Omental fat pad (tissue), 4 donors: ENCODE measurements at places on chromosomes 5 and 9. TPM values are rescaled to one million over a fixed set of nuclear protein-coding genes. Genes with fewer than 3 reads are reported as not detected.

DNA sequence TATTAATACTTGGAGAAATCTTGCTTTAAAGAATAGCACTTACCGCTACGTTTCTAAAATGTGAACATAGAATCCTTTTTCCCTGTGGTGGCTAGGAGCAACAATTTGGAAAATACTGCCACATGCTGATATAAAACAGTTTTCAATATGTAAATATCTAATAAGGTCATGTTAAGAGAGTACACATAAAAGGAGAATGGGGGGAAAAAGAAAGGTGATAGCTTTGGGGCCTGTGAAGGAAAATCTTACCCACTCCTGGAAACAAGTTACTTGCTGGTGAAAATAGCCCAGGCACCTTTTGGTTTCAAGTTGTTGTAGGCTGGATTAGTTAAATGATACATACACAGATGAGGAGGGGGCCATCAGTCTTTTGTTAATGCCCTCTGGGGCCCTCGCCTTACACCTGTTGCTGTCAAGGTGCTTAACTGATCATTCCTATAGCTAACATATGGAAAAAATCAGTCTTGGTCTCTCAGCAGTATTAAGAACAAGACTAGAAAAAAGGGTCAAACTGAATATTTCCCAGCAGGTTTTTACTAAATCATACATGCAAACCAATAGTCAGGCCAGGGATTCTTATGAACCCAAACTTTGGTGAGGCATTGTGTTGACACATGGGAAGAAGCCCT is 24.1 kb downstream of the FYB1 start:
- DNase-seq: no peak

GRCh38 chr5:127555826-127556225 is 38.4 kb downstream of the PRRC1 start:
- DNase-seq: no peak

DNA sequence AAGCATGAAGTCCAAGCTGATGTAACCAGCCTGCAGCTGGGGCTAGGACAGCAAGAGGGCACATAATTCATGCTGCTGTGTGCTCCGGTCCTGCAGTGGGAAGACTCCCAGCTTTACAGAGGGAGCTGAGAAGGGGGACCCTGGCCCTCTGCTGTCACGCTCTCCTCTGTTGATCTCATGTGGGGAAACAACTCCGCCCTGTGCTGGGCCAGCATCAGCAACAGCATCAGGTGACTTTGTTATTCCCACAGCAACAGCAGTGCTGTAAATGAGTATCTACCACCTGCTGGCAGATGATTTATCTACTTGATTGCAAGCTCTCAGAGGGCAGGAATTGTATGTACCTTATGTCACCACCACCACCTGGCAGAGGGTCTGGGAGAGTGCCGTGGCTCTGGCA is 176.2 kb downstream of the COL23A1 start:
- no peak for DNase-seq

GRCh38 chr5:6568383-6568782 is 64.5 kb downstream of the NSUN2 start:
- DNase-seq: no peak

- no peak for DNase-seq
Observed at GRCh38 chr5:68730220-68730978, 363.4 kb upstream of the SLC30A5 start.

- DNase-seq: no peak
Observed at GRCh38 chr5:155616779-155617392, 603.3 kb downstream of the KIF4B start.

DNA sequence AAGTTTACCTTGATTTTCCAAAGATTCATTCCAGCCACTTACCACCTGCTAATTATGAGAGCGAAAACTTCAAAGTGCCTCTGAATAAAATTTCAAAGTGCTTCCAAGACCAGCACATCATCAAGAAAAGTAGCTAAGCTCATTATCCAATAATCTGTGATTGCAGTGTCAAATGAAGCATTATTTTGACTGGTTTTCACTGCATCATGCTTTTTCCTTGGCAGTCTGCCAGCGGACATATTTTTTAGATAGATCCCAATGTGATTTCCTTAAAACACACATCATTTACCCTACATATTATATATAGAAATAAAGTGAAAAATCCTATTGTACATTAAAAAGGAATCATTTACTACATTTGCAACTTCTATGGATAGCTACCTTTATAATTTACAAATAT is 508.6 kb upstream of the FAM174A start:
- DNase-seq: no peak

- DNase-seq: no peak
Observed at GRCh38 chr9:125745018-125745417, 2.2 kb upstream of the PBX3 start.

DNA sequence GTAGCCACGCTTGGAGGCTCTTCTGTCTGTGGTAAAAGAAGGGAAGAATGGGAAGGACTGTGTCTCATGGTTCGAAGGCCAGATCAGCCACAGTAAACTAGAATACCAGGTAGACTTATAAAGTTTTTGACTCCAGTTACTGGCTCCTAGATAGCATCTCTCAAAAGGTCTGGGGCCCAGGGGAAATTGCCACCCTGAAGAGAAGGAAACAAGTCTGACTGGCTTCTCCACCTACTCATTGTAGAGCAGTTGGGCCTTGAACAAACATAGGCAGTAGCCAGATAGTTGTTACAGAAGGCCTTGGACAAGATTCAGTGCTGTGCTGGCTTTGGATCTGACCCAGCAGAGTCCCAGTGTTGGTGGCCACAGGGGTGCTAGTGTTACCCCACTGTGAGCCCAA is 890.4 kb downstream of the EFNA5 start:
- DNase-seq: no peak

GRCh38 chr5:125176005-125176390 is 429.6 kb upstream of the ZNF608 start:
- no peak for DNase-seq

- no peak for DNase-seq
Observed at GRCh38 chr9:17757816-17758215, 178.9 kb downstream of the SH3GL2 start.

CYLC2 gene
- total RNA-seq: not detected

DNA sequence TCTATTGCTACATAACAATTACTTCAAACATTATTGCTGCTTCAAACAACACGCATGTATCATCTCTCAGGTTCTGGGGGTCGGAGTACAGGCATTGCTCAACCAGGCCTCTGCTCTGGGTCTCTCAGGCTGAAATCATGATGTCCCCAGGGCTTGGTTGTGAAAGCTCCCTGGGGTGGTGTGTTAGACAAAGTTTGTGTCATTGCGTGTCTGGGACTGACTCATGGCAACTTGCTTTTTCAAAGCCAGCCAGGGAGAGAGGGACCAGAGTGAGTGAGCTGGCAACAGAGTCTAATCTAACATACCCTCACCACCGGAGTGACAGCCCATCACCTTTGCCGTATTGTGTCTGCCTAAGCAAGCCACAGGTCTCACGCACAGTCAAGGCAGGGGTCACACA is 259.2 kb upstream of the NFIL3 start:
- no peak for DNase-seq

- no peak for DNase-seq
Observed at GRCh38 chr9:121225240-121225639, 23.6 kb upstream of the RAB14 start.

- DNase-seq: no peak
Observed at GRCh38 chr9:129175515-129175824, 2.6 kb downstream of the IER5L start.

MOB3B gene
- 9.7 TPM for total RNA-seq

TMEM174 gene
- total RNA-seq: not detected

- no peak for DNase-seq
Observed at GRCh38 chr9:84827216-84827765, 157.8 kb downstream of the NTRK2 start.

- no peak for DNase-seq
Observed at GRCh38 chr5:109630093-109630492, 59.6 kb upstream of the MAN2A1 start.
